ENCODE measurements at places on chromosomes 1 and 21. TPM values are rescaled to one million over a fixed set of nuclear protein-coding genes. Genes with fewer than 3 reads are reported as not detected.

DNA sequence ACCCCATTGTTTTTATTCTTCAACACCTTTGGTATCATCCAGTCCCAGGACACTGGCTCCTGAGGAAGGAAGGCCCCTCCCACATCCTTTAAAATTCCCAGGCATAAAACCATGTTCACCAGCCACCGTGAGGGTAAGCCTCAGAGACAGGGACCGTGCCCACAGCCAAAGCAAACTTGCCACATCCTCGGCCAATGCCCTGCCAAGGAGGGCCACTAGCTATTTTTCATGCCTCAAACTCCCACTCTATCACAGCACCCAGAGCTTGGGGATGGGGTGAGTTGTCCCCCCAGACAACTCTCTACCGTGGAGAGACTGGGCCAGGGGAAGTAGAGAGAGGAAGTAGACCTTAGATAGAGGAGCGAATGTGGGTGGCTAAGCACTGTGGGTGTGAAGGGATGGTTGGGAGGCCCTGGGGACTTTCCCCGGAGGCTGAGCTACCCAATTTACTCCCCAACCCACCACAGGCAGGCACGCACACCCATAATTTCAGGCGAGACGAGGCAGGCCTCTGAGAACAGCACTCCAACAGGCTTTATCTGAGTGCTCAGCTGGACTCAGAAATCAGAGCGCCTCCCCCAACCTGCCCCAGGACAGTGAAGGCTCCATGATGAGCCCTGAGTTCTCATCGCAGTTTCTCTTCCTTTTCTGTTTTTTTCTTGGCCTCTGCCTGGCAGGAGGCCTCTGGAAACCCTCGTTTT, 15.9 kb upstream of the BTG2 start:
- no peaks in the 10 kb centered on the region for H3K36me3 ChIP-seq
- H3K27me3 ChIP-seq: no peaks in the 10 kb centered on the region
- peaks cover 49% of the 10 kb centered on the region for H3K4me1 ChIP-seq
- H3K4me3 ChIP-seq: no peak overlapping the region
- DNase-seq: no peak

DNA sequence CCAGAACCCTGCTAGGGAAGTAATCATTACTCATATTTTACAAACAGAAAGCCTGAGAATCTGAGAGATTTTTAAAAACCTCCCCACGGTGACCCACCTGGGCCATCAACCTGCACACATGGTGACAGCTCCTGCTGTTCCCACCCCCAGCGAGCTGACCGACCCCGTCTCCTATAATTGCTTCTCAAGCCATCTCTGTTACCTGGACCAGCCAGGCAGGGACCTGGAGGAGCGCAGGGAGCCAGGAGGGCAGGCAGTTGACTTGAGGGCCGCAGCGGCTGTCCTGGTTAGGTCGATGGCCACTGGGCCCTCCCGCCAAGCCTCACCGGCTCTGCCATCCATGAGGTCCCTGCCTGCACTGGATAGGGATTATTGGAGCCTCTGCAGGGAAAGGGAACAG, 7.7 kb downstream of the TFF2 start:
- no peak overlapping the region for H3K27ac ChIP-seq
- H3K4me1 ChIP-seq: no peaks in the 10 kb centered on the region
- H3K4me3 ChIP-seq: no peak overlapping the region

GRCh38 chr1:200724064-200724463, 14.6 kb upstream of the CAMSAP2 start:
- peaks cover 2% of the 10 kb centered on the region for H3K4me1 ChIP-seq
- H3K4me3 ChIP-seq: no peak overlapping the region
- no peaks in the 10 kb centered on the region for H3K36me3 ChIP-seq

DNA sequence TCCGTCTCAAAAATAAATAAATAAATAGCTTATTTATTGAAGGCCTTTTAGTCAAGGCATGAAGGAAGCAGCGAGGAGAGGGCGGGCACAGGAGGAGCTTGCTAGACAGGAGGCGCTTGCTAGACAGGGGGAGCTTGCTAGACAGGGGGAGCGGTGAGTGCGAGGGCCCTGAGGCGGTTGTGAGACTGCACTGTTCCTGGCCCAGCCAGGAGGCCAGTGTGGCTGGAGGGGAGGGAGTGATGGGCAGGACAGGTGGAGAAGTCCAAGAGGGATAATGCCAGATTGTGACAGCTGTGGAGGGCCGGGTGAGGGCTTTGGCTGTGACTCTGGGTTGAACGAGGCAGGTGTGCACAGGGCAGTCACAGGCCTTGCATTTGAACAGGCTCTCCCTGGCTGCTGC, 18.2 kb downstream of the KIF17 start:
- no peak for DNase-seq
- H3K4me3 ChIP-seq: no peak overlapping the region
- H3K4me1 ChIP-seq: peaks cover 13% of the 10 kb centered on the region
- peaks cover 2% of the 10 kb centered on the region for H3K27me3 ChIP-seq
- no peaks in the 10 kb centered on the region for H3K36me3 ChIP-seq
- no peak overlapping the region for H3K27ac ChIP-seq

DNA sequence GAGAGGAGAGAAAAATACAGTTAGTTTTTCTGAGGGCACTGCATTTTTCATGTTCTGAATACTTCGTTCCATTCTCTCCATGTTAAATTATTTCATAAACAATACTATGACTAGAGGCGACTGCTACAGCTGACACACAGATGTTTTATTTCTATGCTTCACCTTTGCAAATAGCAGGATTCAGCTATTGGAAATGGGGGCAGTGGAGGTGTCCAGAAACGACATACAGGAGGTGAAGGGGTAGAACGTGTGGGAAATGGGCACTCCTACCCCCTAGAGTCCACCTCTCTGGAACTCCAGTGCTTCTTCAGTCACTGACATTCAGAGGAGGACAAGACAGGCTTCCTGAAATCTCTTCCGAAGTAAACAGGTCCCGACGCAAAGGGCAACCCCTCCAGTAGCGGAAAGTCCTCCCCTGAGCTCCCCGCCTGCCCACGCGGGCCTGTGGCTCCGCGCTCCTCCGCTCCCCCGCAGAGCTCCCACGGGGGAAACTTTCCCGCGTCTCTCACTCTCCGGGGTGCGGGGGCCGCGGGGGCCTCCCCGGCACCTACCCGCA, 480 bp downstream of the DPYD start:
- H3K27me3 ChIP-seq: peaks cover 15% of the 10 kb centered on the region
- peak overlapping the region; percentile 97 for H3K27ac ChIP-seq
- H3K4me1 ChIP-seq: peaks cover 19% of the 10 kb centered on the region
- no peaks in the 10 kb centered on the region for H3K36me3 ChIP-seq

GRCh38 chr1:1975535-1975934, 28.1 kb downstream of the CFAP74 start:
- no peak overlapping the region for H3K4me3 ChIP-seq
- DNase-seq: no peak
- no peaks in the 10 kb centered on the region for H3K36me3 ChIP-seq

GRCh38 chr1:40014812-40015594, 25.5 kb upstream of the CAP1 start:
- no peak for DNase-seq
- H3K4me3 ChIP-seq: no peak overlapping the region
- H3K27me3 ChIP-seq: peaks cover 6% of the 10 kb centered on the region
- no peaks in the 10 kb centered on the region for H3K4me1 ChIP-seq

- H3K27me3 ChIP-seq: no peaks in the 10 kb centered on the region
- H3K36me3 ChIP-seq: no peaks in the 10 kb centered on the region
- DNase-seq: no peak
- H3K4me3 ChIP-seq: no peak overlapping the region
Observed at GRCh38 chr21:14403681-14404318, 20.9 kb upstream of the HSPA13 start.

The FCRL6 gene
- 0.60 TPM for total RNA-seq

GRCh38 chr1:7070389-7071029, 285.3 kb downstream of the CAMTA1 start:
- H3K27me3 ChIP-seq: peaks cover 77% of the 10 kb centered on the region
- no peak overlapping the region for H3K27ac ChIP-seq
- H3K4me1 ChIP-seq: no peaks in the 10 kb centered on the region
- no peaks in the 10 kb centered on the region for H3K36me3 ChIP-seq

The SYCP1 gene
- total RNA-seq: not detected
